GM12878 (cell line): ENCODE measurements at places on chromosomes 13 and 19.

GRCh38 chr19:33812388-33813330 is 16.0 kb downstream of the KCTD15 start:
- DNase-seq = no peak

- DNase-seq = peak; percentile 69
Measured at GRCh38 chr19:37979547-37980082, 72.6 kb downstream of the SIPA1L3 start.

- DNase-seq = no peak
Measured at GRCh38 chr13:113252516-113253095, 43.2 kb downstream of the CUL4A start.

DNA sequence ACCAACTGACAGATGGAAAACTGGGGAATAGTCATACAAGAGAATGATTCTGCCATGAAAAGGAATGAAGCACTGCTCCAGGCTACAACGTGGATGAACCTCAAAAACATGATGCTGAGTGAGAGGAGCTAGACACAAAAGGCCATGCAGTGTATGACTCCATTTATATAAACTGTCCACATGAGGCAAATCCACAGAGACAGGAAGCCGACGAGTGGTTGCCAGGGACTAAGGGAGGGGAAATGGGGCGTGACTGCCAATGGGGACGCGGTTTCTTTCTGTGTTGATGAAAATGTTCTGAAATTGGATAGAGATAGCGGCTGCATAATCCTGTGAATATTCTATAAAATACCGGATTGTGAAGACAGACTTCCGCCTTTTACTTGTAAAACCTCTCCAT is 10.2 kb downstream of the SMIM7 start:
- no peak for DNase-seq

DNA sequence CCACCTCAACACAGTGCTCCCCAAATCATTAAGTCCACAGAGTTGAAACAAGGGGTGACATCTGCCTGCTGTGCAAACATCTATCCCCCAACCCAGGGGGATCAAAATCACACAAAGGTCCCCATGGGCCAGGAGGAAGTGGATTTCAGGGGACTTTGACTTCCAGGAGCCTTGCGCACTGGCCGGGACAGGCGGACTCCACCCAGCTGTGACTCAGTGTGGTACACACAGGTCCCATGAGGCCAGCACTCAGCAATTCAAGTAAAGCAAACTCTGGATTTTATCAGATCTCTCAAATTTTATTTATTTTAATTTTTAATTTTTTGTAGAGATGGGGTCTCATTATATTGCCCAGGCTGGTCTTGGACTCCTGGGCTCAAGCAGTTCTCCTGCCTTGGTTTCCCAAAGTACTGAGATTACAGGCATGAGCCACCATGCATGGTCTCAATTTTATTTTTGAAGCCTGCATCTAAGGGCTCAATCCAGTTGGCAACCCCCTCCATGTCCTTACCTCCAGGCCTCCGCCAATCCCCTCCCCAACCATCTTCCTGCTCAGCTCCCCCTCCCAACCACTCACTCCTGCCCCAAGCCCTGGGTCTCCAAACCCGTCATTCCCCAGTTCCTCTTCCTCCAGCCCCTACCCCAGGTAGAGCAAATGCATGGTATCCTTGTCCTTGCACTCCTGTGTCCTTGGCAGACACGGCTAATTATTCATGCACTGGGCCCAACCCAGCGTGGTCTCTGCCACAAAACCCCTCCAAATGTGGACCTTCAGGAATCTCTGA is 18.2 kb downstream of the ARHGAP33 start:
- no peak for DNase-seq

GRCh38 chr19:17406887-17407196 is 1.4 kb upstream of the BST2 start:
- DNase-seq = no peak

GRCh38 chr19:584240-585001 is 5.3 kb upstream of the HCN2 start:
- DNase-seq = no peak

GRCh38 chr13:44573790-44574465 is 2.2 kb downstream of the TSC22D1 start:
- no peak for DNase-seq

DNA sequence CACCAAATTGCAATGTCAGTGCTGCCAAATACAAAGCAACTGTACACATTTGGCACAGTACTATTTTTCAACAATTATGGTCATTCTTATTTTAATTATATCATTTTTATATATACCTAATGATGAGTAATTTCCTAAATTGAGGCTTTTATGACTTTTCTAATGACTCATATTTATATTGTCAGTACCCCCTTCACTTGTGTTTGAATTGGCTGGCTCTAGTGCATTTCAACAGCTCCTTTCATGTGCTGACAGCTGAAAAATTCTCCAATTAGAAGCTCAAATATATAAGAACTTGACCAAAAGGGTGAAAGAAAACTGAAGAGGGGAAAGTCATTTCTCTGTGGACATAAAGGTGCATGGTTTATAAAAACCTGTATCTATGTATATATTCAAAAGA is 263.3 kb downstream of the SLITRK1 start:
- DNase-seq = no peak

- no peak for DNase-seq
Measured at GRCh38 chr13:75788481-75788981, 152.4 kb downstream of the LMO7 start.

- DNase-seq = no peak
Measured at GRCh38 chr19:49004133-49004532, 10.4 kb downstream of the RUVBL2 start.

DNA sequence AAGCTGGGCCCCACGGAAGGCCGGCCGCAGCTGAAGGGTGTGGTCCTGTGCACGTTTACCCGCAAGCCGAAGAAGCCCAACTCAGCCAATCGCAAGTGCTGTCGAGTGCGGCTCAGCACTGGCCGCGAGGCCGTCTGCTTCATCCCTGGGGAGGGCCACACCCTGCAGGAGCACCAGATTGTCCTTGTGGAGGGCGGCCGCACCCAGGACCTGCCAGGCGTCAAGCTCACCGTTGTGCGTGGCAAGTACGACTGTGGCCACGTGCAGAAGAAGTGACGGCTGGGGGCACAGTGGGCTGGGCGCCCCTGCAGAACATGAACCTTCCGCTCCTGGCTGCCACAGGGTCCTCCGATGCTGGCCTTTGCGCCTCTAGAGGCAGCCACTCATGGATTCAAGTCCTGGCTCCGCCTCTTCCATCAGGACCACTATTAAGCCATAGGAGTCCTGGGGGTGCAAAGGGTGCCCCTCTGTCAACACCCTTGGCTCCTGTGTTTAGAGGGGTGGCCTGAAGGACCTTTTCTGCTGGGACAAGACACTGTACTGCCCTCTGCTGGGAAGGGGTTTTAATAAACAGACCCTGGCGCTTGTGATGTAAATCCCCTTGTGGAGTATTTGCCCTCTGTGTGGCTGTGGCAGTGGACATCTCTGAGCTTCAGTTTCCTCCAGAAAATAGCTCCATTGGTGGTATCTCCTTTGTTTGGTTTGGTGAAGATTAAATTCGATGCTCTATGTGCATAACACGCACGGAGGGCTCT is 1.9 kb downstream of the MRPS12 start:
- DNase-seq = no peak
